ENCODE measurements at places on chromosomes 4 and X.

- DNase-seq: no peak
These were observed 6.0 kb downstream of the HPSE start for GRCh38 chr4:83328521-83329187.

- DNase-seq: no peak
These were observed 3.2 kb upstream of the ASMTL start for GRCh38 chrX:1455948-1456280.

GRCh38 chrX:39167791-39168190, 366.5 kb downstream of the MID1IP1 start:
- DNase-seq: no peak

GRCh38 chr4:117425636-117426035, 340.3 kb upstream of the TRAM1L1 start:
- DNase-seq: no peak

DNA sequence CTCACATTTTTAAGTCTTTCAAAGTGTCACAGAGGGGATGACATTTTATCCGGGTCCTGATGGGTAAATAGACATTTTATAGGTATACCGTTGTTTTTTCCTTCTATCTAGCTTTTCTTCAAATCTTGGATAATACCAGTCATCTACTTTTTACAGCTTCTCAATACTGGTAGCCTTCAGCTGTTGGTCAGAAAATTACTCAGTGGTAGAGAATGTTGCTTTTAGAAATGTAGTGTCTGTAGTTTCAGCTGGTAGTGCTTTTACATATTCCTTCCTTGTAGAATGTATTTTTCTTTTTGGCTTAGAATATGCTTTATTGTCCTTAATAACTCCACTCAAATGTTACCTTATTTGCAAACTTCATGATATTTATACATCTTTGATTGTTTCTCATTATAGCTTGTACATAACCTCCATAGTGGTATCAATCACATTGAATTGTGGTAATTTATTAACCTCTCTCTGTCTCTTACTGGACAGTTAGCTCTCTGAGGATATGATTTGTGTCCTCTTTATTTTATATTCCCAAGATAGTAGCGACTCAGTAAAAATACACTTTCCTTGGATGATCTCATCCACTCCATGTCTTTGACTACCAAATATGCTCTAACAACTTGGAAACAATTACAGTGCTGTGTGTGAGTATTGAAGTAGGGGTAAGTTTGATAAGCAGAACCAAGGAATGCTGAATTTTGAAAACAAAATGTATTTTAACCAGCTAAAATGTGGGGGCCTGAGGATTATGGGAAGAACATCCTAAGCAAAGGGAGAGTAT, 53.8 kb downstream of the RAP1GDS1 start:
- DNase-seq: no peak

DNA sequence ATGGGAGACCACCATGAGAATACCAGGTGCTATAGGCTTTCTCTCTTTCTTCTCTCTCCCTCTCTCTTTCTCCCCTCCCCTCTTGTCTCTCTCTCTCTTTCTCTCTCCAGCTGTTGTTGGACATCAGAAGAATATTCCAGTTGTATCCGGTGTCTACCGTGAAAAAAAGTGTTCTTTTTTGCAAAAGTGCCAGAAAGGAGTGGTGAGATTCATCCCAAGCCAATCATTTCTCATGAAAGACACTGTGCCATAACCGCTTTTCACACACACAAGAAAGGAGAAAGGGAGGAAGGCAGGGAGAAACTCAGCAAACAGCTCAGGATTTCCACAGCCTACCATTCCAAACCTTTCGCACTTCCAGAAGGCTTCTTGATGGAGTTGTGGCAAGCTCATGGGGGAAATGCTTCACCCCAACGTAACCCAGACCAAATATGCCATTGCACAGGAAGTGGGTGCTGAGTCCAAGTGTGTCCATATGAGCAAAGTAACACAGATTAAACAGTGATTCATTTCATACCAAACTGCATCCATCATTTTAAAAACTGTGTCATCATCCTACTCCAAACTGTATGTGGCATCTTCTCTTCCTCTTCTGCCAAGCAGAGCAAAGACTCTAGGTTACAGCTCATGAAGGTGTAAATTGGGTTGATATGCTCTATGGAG, 224.0 kb downstream of the APBB2 start:
- DNase-seq: peak; percentile 98

DNA sequence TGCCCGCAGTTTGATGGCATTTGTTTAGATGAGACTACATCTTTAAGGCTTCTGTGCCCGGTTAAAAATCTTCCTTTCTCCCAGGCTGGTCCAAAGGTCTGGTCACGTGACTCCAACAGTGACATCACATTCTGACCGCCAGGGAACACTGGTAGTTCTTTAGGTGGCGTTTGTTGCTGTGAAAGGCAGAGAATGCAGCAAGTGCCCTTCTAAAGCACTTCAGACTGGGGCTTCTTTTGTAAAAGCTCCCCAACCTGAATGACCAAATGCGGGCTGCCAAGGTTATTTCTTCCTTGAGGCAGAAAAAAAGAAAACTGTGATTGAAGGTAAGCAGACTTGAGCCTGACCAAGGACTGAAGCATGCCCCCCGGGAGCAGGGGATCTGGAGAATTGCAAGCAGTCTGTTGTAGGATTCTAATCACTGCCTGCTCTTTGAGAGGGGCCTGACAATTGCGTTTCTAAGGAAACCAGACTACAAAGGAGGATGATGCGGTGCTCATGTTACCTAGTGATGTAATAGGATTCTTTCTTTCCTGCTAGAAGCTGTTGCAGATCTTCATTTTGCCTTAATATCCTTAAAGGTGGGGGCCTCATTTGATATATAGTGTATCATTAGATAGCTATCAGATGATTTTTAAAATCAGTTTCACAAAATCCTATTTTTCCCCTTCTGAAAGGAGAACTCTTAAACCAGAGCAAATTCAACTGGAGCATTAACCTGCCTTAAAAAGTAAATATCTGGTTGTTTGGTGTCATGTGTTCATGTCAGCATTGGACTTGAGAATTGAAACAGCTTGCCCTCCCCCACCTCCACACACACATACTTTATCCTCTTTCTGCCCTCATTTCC, 133.1 kb downstream of the AKAP4 start:
- no peak for DNase-seq

DNA sequence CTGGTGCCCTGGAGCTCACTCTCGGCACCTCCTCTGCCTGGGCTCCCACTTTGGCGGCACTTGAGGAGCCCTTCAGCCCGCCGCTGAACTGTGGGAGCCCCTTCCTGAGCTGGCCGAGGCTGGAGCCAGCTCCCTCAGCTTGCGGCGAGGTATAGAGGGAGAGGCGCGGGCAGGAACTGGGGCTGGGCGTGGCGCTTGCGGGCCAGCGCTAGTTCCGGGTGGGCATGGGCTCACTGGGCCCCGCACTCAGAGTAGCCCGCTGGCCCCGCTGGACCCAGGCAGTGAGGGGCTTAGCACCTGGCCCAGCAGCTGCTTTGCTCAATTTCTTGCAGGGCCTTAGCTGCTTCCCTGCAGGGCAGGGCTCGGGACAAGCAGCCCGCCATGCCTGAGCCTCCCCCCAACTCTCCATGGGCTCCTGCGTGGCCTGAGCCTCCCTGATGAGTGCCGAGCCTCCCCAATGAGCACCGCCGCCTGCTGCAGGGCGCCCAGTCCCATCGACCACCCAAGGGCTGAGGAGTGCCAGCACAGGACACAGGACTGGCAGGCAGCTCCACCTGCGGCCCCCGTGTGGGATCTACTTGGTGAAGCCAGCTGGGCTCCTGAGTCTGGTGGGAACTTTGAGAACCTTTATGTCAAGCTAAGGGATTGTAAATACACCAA, 26.7 kb upstream of the FAM90A26 start:
- DNase-seq: no peak

GRCh38 chrX:97200454-97200853, 316.7 kb downstream of the RPA4 start:
- no peak for DNase-seq

DNA sequence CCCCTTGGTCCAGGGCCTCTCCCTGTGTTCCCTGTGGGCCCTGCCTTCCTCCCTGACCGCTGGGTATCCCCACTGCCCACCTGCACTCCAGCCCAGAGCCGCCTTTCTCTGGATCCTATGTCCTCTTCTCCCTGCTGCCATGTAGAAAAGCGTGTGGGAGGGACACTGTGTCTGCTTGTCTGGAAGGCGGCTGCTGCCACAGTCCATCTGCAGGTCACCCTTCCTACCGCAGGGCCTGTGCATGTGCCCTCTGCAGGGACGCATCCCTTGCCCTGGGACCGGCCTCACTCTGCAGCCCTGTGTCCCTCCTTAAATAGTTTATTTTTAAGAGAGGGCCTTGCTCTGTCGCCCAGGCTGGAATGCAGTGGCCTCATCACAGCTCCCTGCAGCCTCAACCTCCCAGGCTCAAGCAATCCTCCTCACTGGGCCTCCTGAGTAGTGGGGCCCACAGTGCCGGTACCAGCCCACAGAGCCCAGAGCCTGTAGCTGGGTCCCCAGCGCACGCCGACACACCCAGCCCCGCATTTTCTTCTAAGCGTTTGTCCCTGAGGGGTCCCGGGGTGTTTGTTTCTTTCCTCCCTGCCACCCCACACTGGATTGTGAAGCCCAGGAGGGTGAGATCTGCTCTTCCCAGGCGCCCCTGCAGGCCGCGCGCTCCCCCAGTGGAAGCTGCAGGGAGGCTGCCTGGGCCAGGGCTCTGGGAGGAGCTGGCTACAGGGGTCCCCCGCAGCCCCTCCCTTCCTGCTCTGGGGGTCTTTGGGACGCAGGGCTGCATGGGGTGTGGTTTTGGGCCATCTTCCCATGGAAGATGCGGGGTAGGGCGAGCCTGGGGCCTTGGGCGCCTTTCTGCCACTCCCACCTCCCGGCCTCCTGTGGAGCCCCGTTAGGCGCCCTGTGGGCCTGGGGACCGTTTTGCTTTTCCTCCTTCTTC, 12.8 kb upstream of the NAT8L start:
- no peak for DNase-seq

GRCh38 chr4:182233310-182234090, 9.7 kb upstream of the TENM3 start:
- no peak for DNase-seq

- DNase-seq: no peak
These were observed 635.6 kb downstream of the STPG2 start for GRCh38 chr4:97507587-97508245.

DNA sequence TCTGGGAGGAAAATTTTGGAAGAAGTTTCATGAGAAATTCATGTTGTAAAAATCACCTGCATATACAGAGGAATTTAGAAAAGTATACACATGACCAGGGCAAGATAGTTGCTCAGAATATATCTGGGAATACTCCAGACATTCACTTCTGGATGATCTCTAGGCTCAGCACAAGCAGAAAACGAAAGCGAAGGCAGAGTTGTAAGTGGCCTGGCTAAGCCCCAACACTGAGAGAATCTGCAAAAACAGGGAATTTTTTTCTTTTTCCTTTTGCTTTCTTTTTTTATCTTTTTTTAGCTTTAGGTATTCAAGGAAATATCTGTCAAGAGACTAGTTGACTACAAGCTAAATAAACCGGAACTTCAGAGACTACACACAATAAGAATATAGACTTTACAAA, 207.2 kb downstream of the FGF13 start:
- DNase-seq: no peak

DNA sequence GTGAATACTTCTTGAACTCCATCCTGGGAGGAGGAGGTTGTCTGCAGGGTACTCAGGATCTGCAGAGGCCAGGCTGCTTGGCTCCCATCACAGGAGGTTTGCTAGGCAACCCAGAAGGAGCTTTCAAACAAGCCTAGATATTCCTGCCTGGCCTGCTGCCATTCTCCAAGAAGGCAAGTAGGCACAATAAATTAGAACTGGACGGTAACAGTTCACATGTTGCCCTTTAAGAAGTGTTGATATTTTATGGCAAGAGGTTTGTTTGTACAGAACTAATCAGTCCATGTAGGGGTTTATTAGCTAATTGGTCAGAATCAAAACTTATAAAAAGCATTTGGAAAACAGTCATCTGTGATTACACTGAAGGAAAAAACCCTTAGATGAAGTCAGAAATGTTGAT, 39.3 kb downstream of the SYNPO2 start:
- DNase-seq: no peak

GRCh38 chr4:143421609-143422008, 84.9 kb downstream of the GAB1 start:
- DNase-seq: no peak

DNA sequence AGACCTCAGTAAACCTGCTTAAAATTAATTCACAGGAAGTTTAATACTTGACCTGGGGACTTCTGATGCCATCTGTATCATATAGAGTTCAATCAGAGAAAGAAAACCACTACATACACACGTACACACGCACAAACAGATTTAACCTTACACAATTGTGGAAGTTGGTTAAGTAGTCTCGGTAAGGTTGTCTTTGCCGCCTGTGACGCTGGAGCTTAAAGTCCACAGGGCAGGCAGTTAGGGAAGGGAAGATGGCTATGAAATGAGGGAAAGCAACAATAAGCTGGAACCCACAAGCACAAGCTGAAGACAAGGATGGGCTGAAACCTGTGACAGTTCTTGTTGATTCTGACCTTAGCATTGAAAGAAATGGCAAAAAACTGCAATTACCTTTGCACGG, 41.7 kb upstream of the TSPAN7 start:
- DNase-seq: no peak

DNA sequence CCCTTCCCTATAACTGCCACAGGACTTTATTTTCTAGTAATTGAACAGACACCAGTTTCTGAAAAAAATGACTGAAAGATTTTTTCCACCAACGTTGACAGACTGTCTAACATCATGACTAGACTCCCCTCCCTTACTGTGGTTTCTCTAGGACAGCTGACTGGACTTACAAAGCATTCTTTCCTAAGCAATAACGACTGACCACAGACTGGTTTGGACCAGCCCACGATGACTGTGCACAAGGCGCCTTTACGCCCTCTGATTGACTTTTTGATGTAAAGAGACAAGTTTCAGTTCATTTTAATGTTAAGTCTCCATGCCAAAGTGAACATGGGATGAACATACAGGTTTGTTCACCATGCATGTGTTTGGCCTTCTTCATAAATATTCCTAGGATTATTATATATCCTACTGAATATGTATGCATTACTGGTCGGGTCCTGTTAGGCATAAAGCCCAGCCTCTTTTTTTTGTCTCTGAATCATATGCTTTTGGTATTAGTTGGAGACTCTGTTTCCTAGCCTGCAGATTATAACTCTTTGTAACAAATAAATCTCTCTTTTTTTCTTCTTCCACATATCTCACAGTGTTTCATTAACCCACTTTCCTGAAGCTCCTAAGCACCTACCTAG, 50.5 kb upstream of the UGT2B4 start:
- peak; percentile 64 for DNase-seq

- DNase-seq: no peak
These were observed 385.5 kb upstream of the INTU start for GRCh38 chr4:127246963-127247952.

DNA sequence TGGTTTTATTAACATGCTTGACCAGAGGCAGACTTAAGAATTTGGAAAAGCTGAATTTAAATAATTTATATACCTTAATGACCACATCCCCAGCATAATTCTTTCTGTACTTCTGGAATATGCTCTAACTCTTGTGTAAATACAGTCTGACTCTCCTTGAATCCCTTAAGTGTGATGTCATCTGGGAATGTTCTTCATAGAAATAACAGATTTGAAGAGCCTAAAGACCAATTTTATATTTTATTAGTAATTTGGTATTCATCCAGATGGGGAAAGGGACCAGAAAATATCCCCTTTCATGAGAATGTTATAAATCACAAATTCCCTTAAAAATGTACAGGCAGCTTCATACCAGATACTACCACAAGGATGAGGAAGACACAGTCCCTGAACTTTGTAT, 58.3 kb downstream of the KCNIP4 start:
- DNase-seq: no peak

GRCh38 chr4:183443655-183444213, 702 bp upstream of the CDKN2AIP start:
- DNase-seq: no peak

Measured in non-pigmented ciliary epithelial cell (primary cell).